ENCODE measurements at places on chromosomes 5 and 9.

GRCh38 chr5:97914483-97914882 is 731.4 kb upstream of the RIOK2 start:
- no peak for DNase-seq

DNA sequence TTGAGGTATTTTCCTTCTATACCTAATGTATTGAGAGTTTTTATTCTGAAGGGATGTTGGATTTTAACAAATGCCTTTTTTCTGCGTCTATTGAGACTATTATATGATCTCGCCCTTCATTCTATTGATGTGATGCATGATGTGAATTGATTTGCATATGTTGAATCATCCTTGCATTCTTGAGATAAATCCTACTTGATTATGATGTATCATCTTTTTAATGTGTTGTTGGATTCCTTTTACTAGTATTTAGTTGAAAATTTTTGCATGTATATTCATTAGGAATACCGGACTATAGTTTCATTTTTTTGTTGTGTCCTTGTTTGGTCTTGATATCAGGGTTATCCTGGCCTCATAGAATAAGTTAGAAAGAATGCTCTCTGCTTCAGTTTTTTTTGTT is 169.7 kb downstream of the NPR3 start:
- DNase-seq: no peak

DNA sequence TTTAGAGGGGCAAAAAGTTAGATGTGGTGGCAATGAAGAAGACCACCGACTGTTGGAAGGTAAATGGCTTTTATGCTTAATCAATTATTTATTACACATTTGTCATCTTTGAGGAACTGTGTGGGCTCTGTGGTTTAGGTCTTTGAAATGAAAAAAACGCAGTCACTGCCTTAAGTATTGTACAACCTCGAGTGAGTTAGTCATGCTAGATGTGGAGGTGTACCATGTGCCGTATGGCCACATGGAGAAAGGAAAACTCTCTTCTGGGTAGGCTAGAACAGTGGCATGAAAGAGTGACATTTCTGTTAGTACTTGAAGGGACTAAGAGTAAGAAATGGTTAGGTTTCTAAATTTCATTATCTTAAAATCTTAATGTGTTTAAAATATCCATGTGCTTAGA is 166.1 kb downstream of the HACD4 start:
- no peak for DNase-seq

GRCh38 chr5:153883854-153884611 is 154.7 kb downstream of the FAM114A2 start:
- DNase-seq: no peak

- no peak for DNase-seq
These were observed 30.3 kb upstream of the PUM3 start for GRCh38 chr9:2874001-2874750.

DNA sequence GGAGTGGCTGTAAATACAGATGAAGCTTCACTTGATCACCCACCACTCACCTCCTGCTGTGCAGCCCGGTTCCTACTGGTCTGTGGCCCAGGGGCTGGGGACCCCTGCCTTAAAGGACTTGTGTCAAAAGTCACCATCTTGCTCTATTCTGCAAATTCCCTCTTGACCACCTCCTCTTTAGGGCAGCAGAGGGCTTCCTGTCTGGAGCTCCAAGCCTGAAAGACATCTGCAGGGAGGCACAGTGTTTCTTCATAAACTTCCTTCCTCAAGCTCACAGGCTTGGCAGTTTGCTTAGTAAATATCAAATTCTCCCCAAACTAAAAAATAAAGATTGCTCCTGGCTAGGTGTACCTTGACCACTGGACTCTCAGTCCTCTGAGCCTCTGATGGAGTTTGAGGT is 104.4 kb downstream of the FRMD3 start:
- DNase-seq: no peak

DNA sequence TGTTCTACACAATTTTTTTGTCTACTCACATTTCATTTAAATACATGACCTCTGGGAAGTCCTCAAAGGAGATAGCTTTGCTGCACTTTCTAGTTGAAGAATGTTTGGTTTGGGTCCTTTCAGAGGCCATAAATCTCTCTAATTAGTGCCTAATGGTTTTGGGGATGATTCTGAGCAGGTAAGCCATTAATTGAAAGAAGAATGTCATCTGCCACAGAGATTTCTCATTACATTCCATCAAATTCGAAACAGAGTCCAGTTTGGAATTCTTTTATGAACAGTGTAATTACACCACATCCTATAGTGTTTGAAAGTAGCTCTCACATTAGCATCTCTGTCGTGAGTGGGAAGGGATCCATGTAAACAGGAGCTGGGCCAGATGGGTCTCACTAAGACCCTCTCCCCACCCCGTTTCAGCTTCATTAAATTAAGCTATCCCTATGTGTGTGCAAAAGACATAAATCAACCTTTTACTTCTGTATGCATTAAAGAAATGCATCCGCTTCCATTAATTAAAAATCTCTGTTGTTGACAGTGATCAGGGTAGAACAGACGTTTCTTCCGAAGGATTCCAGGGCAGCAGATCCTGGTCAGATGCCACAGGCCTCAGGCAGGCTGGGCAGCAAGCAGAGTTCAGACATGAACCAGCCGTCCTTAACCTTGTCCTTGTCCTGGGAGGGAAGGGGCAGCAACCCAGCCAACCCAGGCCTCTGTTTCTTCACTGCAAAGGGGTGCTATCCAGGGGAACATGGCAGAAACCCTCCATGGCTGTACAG is 99.8 kb upstream of the MAP1B start:
- no peak for DNase-seq

GRCh38 chr9:128636556-128637530 is 19.8 kb downstream of the DYNC2I2 start:
- no peak for DNase-seq

GRCh38 chr9:123112015-123112975 is 78.8 kb downstream of the GPR21 start:
- no peak for DNase-seq

GRCh38 chr5:73118391-73118973 is 1.9 kb upstream of the TMEM171 start:
- no peak for DNase-seq

DNA sequence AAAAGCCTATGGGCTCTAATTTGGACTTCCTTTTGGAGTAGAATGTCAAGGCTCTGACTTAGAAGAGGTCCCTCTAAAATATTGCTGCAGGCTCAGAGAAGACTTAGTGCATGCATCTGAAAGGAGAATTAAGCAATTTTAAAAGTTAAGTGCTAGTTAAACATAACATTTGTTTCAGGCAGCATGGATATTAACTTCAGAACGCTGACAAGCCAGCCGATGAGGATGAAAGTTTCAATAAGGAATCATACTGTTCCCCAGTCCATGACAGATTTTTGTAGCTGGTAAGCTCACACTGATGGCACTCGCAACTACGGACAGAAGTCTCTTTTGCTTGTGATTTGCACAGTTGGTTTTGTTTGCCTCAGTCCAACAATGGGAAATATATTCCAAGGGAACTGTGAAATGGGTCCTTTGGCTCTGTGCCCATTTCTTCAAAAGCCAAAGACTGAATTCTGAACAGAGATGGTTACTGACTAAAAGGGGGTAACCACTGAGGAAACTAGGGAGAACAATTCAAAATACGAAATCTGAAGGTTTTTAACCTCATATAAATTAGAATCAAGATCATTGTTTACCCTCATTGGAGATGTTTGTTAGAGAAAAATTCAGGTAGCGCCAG is 47.6 kb downstream of the DCP2 start:
- no peak for DNase-seq

- no peak for DNase-seq
These were observed 61.6 kb downstream of the SETX start for GRCh38 chr9:132293145-132293721.

DNA sequence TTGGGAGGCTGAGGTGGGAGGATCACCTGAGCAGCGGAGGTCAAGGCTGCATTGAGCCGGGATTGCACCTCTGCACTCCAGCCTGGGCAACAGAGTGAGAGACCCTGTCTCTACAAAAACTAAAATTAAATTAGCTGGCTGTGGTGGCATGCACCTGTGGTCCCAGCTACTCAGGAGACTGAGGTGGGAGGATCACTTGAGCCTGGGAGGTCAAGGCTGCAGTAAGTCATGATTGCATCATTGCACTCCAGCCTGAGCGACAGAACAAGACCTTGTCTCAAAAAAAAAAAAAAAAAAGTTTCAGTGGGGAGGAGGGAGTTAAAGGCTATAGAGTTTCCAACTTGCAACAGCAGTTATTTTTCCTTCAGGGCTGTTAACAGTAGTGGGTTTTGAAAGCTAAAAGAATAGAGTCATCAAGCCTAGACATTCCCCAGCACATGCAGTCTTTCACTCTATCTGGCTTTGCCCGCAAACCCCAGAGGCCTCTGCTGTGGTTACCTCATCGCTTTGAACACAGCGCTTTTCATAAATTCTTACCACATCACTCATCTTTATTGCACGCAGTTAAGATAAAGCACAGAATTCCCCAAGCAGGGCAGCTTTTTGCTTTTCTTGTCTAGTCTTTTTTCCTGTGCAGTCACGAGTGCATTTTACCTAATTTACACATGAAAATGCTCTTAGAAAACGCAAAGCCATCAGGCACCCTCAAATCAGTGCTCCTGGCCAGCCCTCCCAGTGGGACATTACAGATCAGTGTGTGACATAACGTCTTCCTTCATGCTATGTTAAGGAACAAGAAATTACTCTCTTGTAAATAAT is 8.7 kb upstream of the SLC2A8 start:
- peak; percentile 80 for DNase-seq

GRCh38 chr9:69063839-69064238 is 28.3 kb downstream of the FXN start:
- DNase-seq: no peak

- DNase-seq: no peak
These were observed 1804.6 kb upstream of the ACO1 start for GRCh38 chr9:30579810-30580209.

DNA sequence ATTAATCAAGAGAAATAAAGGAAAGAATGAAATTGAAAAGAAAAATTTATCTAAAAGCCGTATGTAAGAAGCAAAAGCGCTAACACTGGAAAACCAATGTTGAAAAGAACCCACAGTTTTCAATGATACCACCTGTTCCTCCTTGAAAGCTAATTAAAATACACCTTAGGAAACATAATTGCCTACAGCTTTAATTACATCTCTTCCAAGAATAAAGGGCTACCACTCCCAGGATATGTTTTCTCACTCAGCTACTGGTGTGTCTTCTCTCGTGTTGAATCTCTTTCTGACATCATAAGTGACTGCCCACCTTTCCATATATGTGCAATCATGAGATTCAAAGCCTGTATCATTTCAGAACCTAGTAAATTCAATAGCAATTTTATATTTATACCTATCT is 880.6 kb upstream of the DMAC1 start:
- no peak for DNase-seq

GRCh38 chr5:176747670-176748072 is 62.7 kb upstream of the UNC5A start:
- DNase-seq: no peak

GRCh38 chr5:166979307-166979895 is 1312.0 kb upstream of the WWC1 start:
- DNase-seq: no peak

GRCh38 chr5:111942661-111943401 is 185.8 kb upstream of the NREP start:
- DNase-seq: no peak

- DNase-seq: no peak
These were observed 1.0 kb downstream of the OR1B1 start for GRCh38 chr9:122656378-122656777.

DNA sequence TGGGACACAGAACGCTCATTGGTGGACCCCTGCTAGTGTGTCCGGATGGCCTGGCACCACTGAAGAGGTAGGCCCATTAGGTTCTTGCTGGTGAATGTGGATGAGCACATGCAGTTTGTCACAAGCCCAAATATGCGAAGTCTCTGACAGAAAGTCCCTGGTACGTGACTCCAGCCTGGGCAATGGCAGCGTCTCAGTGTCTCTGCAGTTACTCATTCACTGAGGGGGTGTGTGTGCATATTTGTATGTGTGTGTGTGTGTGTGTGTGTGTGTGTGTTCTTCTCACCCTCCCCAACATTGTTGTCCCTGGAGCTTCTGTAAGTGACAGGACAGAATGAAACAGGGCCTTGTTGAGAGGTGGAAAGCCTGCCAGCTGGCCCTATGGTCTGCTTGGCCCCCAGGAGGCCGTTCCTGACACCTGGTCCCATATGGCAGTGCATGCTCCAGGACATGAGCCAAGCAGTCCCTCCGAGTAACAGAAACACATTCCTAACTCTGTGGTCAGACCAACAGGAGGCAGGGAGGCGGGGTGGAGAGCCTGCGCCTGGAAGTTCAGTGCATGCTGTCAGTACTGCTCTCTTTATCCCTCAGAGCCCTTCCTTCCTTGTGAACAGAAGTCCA is 169.9 kb downstream of the SLC28A3 start:
- DNase-seq: no peak

- DNase-seq: no peak
These were observed 186.7 kb downstream of the DRD1 start for GRCh38 chr5:175257128-175257846.

- no peak for DNase-seq
These were observed 2.2 kb downstream of the PAX5 start for GRCh38 chr9:37031902-37032301.

Measured in activated CD8-positive, alpha-beta memory T cell treated with anti-CD3 and anti-CD28 coated beads, Interleukin-2, amount 50 U/mL, for 4 hours (primary cell).